Uterus (tissue), 4 donors: ENCODE measurements at places on chromosomes 3 and 15.

- no peak for DNase-seq
Measured at GRCh38 chr3:115788921-115789470, 165.7 kb downstream of the GAP43 start.

DNA sequence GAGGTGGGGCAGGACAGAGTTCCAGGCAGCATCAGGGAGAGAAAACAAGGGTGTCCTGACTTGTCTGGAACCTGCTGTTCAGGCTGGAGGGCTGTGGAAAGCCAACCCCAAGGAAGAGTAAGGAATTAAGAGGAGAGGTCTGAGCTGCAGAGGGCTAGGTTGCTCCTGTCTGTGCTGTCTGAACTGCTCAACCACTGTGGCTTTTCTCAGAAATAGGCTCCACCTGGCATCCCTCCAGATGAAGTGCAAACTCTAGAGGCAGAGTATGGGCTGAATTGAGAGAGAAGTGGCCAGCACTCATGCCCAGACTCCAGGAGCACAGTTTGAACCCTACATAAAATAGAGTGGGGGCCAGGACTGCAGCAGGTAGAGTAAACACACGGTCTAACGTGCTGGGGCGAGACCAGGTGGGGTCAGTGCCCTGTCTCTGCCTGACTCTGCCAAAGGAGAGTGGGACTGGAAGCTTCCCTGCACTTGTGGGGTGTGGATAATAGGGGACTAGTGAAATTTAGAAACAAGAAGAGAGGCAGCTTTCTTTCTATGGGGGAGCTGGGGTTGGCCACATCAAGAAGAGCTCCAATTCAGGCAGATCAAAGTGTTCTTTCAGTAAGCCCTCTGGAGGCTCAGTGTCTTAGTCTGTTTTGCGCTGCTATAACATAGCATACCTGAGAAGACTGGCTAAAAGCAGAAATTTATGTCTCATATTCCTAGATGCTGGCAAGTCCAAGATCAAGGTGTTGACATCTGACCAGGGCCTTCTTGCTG is 28.0 kb upstream of the MNS1 start:
- DNase-seq: no peak

GRCh38 chr3:171126478-171127209 is 100.1 kb upstream of the SLC2A2 start:
- no peak for DNase-seq

- DNase-seq: no peak
Measured at GRCh38 chr3:141710888-141711616, 27.0 kb upstream of the RNF7 start.

GRCh38 chr3:196419386-196419785 is 12.8 kb downstream of the UBXN7 start:
- DNase-seq: no peak

- DNase-seq: no peak
Measured at GRCh38 chr3:7630925-7631324, 770.0 kb downstream of the GRM7 start.

DNA sequence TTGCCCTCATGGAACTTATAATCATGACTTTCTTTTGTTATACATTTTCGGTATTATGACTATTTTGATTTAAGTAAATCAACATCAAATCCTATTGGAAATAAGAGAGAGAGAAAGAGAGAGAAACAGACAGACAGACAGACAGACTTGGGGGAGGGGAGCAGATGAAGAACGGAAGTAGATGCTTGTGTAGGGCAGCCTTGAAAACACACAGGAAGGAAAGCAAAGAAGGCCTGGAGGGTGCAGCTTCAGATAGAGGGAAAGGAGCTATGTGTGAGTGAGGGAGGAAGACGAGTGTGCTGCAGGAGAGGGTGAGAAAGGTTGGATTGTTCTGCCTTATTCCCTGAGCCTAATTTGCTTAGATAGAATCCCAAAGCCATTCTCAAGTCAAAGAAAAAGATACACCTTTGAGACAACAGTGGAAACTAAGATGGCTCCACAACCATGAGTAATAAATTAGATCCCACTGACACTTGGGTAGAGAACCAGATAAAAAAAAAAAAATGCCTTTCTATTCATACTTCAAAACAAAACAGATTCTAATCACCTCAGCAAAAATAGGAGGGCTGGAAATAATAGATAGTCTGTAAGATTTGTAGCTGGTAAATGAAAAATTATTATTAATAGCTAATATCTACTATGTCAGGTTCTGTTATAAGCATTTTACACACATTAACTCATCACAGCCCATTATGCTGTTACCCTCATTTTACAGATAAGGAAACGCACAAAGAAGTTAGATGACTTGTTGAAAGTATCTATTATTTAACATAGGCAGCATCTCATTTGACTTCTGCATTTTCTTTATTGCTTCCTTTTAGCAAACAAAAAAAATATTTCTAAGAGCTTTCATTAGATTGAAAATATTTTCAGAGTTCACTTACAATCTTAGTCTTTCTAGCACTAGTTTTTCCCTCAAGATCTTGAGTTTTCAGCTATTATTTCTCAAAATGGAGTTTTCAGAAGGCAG is 214.1 kb downstream of the TNIK start:
- DNase-seq: no peak

GRCh38 chr3:11556851-11557644 is 86.7 kb downstream of the VGLL4 start:
- peak; percentile 82 for DNase-seq

DNA sequence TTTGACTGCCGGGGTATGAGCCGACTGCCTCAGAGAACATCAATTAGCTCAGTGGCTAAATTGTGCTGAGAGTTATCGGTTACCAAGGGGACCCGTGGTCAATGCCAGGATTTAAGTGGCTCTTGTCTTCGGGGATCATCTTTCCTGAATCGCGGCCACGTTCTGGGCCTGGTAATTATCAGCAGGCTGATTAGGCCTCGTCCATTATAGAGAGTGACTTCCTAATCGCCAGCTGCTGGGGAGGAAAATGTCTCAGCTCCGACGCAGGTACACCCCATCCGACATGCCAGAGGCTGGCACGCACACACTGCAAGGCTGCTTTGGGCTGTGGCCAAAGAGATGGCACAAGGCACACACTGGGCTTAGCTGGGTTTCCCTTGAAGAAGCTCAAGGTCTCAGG is 10.6 kb downstream of the TRH start:
- no peak for DNase-seq

GRCh38 chr3:63951492-63952247 is 39.5 kb upstream of the SCAANT1 start:
- DNase-seq: no peak

DNA sequence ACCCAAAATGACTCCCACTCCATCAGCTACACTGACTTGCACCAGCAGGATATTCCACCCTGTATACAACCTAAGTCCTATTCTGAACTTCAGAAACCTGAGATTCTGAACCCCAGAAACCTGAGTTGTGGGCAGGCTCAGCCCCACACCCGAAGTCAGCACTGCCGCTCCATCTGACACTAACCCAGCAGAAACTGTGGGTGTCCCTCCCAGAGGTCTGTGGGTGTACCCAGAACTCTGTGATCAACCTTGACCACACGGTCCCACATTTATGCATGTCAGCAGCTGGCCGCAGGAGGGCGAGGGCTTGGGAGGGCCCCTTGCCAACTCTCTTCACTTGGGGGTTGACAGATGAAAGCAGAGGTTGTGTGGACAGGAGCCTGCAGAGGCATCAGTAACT is 9.3 kb downstream of the OXTR start:
- DNase-seq: no peak

GRCh38 chr3:159632128-159632527 is 356.5 kb upstream of the IL12A start:
- no peak for DNase-seq

- DNase-seq: no peak
Measured at GRCh38 chr15:40829115-40829514, 607 bp upstream of the PPP1R14D start.

GRCh38 chr3:42652611-42653302 is 740 bp upstream of the ZBTB47 start:
- DNase-seq: peak; percentile 63

DNA sequence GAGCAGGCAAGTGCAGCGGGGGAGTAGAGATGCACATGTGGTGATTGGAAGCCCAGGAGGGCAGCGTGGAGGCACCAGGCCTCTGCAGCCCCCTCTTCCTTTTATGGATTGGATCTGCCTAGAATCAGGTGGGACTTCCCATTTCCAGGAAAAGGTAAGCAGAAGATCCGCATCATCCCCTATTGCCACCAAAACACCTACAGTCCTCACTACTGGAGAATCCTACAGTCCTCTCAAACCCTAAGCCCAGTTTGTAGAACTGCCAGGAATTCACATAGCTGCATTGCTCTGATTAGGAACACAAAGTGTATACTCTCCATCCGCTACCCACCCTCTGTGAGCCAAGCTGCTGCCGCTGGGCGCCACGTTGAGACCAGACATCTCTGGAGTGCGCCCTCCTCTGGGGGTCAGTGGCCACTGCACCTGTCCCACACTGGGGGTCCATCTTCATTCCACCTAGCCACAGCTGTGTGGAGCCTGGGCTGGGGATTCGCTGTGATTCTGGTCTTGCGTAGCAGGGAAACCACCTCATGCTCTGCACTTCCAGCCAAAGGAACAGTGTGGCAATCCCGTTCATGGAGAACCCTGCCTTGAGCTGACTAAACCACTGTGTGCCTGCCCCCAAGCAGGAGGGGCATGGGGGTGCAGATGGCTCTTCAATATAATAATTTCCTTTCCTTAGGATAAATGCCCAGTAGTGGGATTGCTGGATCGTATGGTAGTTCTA is 88.9 kb upstream of the PTX3 start:
- DNase-seq: no peak

GRCh38 chr15:40306908-40307307 is 827 bp downstream of the PLCB2 start:
- no peak for DNase-seq

- DNase-seq: no peak
Measured at GRCh38 chr15:89490081-89490813, 6.1 kb downstream of the RHCG start.

DNA sequence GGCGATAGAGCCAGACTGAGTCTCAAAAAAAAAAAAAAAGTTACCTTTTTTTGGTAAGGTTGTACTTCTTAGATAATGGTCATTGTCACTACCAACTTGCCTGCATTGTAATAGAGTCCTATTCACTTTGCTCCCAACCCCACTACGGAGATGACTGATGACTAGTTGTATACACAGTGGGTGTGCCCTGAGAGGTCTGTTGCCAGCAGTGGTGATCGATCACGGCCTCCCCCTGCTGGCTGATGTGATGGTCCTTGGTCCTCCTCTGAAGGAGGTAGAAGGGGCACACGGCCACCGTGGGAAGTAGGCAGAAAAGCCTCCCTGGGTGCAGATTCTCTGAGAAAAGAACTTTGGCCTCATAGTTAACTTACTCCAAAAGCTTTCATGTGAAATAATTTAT is 10.7 kb downstream of the GCNT3 start:
- DNase-seq: no peak

DNA sequence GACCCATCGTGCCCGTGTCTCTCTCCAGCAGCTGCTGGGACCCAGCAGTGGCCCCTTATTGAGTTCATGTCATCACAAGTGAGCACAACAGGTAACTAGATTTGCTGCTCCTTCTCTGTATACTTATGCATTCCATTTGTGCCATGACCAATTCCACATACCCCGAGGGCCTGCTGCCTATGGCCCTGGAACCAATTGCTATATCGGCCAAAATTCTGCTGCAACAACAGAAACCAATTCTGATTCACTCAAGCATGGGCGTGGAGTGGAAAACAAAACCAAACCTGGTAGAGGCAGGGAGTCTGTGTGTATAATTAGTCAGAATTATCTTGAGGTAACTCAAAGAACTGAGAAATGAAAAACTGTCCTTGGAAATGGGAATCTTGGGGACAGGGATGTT is 516.6 kb downstream of the EPHB1 start:
- DNase-seq: no peak

DNA sequence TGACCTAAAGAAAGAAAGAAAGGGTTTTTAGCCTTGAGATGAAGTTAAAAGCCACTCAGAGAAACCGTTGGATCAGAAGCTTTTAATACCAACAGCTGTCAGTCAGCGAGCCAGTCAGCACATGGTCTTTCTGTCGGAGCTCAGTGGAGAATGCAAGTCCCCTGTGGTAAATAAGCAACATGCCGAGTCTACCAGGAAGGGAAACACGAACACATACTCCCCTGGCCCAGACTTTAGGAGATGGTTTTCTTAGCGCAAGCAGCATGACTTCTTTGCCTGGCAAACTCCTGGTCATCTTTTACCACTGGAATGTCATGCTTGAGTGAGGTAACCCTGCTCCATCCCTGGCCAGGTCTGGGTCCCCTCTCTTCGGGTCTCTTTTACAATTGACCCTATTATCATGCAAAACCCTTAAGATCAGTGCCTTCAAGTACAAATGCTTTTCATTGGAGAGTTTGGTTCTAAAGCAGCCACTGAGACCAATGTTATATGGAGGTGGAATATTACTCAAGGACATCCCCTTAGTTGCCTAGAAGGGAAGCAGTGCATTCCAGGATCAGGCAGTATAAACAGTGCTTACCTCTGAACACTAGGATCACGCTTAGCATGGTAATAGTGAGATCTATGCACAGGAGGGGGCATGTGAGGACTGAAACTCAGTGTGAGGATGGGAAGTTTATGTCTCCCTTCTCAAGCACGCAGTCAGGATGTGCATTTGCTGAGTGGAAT is 28.2 kb downstream of the SLCO3A1 start:
- DNase-seq: no peak

DNA sequence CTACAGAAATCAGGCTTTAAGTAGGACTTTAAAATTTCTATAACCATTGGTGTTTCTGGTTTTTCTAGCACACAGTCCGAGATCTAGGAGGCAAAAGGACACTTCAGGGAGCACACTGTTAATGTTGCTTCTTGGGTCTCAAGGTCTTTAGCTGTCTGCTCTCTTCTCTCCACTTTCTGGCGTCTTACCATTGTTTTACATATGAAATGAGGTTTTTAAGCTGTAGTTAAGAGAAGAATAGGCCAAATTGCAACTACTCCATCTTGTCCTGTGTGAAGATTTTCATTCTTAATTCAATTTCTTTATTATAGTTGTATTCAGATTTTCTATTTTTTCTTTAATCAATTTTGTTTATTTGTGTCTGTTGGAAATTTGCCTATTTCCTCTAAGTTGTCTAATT is 151.4 kb downstream of the WNT7A start:
- DNase-seq: no peak

GRCh38 chr3:42172047-42172654 is 81.0 kb downstream of the TRAK1 start:
- DNase-seq: no peak

GRCh38 chr3:3984053-3984452 is 184.8 kb downstream of the LRRN1 start:
- DNase-seq: no peak

DNA sequence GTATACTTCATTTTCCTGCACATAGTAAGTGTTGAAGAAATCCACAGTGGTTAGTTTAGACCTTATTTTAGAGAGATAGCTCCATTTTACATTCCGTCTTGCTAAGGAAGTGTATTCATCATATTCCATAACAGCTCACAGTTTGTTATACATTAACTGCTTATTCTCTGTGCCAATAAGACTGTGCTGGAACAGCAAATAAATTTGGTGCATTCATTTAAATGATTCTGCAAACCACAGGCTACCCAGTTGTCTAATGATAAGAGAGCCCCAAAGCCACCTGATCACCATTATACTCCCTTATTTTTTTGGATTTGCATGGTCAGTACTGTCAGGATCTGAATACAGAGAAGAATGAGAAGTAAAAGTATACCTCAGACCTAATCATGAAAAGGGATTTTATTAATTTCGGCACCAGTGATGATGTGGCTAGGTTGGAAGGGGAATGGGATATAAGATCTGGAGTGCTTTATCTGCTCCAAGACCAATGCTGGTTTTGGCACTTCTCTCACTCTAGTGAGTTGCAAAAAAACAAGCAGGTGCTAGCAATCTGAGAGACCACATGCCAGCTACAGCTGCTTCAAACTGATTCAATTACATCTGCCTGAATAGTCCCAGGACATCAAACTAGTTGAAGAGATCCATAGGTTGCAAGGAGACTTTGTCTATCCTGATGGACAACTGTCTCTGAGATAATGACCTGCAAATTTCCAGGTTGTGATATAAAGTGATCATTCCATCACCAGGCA is 254.8 kb downstream of the ZBTB20 start:
- DNase-seq: no peak
